ENCODE measurements at places on chromosomes 2 and 18. TPM values are rescaled to one million over a fixed set of nuclear protein-coding genes. Genes with fewer than 3 reads are reported as not detected.

Gene SLC30A3
- 0.10 TPM for total RNA-seq

Gene GKN1
- not detected for total RNA-seq

Gene PDCD1
- 0.10 TPM for total RNA-seq

Gene ODC1
- 55.8 TPM for total RNA-seq

Gene ESPNL
- 0.69 TPM for total RNA-seq

Gene SRD5A2
- total RNA-seq, result not detected

Gene POTEC
- total RNA-seq, result not detected

Gene ZNF892
- 5.8 TPM for total RNA-seq

Gene SLC4A3
- total RNA-seq, result 2.5 TPM

Gene CXCR1
- total RNA-seq, result 2.1 TPM

Gene NGEF
- total RNA-seq, result 3.9 TPM

Gene INHBB
- 7.1 TPM for total RNA-seq

Measured in skin of body (tissue), 3 donors.